ENCODE measurements at places on chromosomes 13 and 19.

GRCh38 chr19:4173479-4174212 lies 8.7 kb downstream of the SIRT6 start:
- DNase-seq, result no peak

- DNase-seq, result no peak
These were observed 10.8 kb downstream of the POU4F1 start for GRCh38 chr13:78592584-78592983.

GRCh38 chr13:46164661-46165060 lies 17.3 kb downstream of the LCP1 start:
- DNase-seq, result no peak

DNA sequence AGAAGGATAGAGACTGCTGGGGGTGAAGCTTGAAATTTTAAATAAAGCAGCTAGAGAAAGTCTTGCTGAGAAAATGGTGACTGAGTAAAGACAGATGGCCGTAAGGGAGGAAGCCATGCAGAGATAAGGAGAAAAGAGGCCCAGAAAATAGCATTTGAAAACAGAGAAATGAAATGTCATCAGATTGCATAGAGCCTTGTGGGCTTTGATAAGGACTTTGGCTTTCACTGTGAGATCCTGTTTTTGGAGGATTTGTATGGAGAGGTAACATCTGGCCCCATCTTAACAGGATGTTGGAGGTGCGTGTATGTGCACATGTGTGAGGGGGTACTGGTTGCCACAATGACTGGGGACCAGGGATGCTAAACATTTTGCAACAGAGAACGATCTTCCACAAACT lies 19.5 kb upstream of the ATP8A2 start:
- DNase-seq, result no peak

GRCh38 chr19:46616631-46617322 lies 8.1 kb downstream of the PTGIR start:
- no peak for DNase-seq
